Urothelium cell line (cell line): ENCODE measurements at places on chromosomes 12 and 14.

- no peak for DNase-seq
Measured at GRCh38 chr12:42342028-42342427, 16.1 kb downstream of the PPHLN1 start.

DNA sequence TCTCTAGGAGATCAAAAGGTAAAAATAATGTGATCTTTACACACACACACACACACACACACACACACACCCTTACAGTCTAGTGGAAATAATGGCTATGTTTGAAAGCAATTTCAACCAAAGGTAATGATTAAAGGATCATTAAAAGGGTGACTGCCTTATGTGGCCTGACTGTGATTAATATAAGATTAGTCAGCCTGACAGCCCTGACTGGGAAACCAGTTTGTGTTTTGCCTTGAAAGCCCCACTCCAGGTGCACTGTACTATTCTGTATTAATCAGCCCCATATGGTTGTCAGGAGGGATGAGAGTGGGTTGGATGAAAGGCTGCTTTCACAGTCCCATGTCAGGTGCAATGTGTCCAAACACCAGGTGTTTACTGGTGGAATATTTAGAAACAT, 10.5 kb downstream of the RASSF9 start:
- no peak for DNase-seq

- no peak for DNase-seq
Measured at GRCh38 chr12:113524495-113524894, 52.8 kb upstream of the LHX5 start.

GRCh38 chr12:93156086-93156716, 221.5 kb upstream of the NUDT4 start:
- no peak for DNase-seq

GRCh38 chr14:100832311-100832960, 6.5 kb downstream of the MEG3 start:
- DNase-seq, result no peak

DNA sequence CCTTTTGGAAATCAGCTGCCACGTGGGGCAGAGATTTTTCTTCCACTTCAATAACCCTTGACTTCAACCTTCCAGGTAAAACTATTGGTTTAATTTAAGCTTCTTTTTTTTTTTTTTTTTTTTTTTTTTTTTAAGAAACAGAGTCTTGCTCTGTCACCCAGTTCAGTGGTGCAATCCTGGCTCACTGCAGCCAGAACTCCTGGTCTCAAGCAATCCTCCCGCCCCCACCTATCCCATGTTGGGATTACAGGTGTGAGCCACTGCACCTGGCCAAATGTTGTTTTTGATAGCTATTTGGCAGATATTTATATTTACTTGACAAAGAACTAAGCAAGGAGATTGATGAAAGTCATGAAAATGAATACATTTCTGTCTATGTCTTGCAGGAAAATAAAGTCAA, 65.1 kb downstream of the SINHCAF start:
- DNase-seq, result no peak

GRCh38 chr14:104201063-104201462, 62.7 kb downstream of the KIF26A start:
- DNase-seq, result no peak
